ENCODE measurements at places on chromosomes 16 and 17.
A peak's percentile ranks its signal among the peaks of the same experiment; 100 is the strongest.

DNA sequence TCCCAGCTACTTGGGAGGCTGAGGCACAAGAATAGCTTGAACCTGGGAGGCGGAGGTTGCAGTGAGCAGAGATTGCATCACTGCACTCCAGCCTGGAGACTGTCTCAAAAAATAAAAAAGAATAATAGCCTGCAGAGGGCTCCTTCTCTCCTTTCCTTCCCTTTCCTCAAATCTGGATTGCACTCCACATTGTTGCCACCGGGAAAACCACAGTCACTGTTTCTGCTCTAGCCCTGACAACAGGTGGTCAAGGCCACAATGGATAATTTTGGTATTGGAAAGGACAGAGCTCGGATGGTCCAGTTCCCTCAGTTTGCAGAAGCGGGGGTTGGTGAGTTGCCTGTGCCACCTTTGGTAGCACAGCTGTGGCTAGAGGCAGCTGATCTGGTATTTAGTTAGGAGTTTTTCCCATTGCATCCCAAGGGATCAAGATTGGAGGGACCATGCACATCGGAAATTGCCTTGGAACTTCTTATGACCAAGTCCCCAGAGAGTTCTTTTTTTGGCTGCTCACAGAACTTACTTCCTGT lies 44.7 kb upstream of the PRSS54 start:
- DNase-seq = no peak

DNA sequence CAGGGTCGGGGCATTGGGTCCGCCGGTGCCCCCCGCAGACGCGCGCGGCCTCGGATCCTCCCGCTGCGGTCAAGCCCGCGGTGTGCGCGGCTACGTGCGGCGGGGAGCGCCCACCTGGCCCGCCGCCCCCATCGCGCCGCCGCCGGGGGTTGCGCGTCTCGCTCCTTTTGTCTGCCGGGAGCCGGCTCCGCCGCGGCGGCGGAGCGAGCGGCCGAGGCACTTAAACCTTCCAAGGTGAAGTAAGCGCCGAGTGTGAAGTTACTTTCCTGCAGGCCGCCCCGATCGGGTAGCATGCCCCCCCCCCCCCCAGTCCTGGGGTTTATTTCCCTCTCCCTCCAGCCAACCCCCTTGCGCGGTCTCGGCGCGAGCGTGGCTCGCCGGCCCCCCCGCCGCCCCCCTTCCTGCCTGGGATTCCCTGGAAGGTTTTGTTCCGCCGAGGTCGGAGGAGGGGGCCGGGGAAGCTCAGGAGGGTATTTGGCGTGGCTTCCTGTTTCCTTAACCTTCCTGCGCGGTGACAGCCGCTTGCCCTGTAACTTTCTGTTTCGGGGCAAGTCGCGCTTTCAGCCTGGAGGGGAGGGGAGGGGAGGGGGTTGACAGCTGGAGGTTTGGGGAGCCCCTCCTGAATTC lies 56.6 kb upstream of the GSE1 start:
- no peak for DNase-seq

DNA sequence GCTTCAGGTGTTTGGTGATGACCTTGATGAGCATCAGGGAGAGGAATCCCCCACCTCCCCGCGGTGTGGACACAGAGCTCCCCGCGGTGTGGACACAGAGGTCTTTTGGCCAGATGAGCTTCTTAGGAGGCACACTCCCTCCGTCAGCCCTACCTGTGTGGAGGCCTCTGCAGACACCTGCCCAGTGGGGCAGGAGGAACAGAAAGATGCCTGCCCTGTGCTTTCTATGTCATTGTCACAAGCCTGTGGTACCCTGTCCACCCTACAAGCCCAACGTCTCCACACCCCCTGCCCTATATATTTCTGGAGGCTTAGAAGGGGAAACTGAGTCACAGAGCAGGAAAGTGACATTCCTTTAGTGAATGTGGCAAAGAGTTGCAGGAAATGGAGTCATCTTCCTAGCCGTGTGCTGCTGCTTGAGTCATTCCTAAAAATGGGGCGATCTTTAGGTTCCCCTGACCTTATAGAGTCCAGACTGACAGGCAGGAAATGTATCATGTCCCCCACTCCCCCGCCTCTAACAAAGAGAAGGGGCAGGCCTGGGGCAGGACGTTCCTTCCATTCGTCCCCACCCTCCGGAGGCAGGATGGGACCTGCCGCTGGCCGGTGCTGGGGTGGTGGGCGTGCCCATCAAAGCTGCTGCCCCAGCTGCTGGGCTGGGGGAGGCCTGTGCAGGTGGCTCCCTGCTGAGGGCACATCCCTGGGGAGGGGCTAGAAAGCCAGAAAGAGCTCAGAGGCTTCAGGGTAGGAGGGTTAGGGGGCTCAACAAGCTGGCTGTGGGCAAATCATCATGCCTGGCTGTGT lies 1.0 kb upstream of the C16orf74 start:
- DNase-seq = no peak

- DNase-seq = peak; percentile 59
These were observed 15.6 kb upstream of the AURKB start for GRCh38 chr17:8225813-8226535.

DNA sequence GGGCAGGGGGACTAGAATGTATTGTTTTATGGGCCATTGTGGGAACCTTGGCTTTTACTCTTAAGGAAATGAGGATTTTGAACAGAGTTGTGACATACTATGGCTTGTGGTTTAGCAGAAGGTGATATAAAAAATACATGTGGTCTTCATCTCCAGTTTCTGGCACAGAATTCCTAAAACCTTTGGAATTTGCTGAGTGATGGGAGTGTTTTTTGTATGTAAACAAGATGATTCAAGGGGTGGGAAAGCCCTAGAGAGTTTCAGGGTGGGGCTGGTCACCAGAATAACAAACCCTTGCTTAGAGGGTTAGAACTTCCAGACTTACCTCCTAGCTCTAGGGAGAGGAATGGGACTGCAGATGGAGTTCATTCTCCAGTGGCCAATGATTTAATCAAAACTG lies 316.1 kb downstream of the PHKB start:
- DNase-seq = no peak

DNA sequence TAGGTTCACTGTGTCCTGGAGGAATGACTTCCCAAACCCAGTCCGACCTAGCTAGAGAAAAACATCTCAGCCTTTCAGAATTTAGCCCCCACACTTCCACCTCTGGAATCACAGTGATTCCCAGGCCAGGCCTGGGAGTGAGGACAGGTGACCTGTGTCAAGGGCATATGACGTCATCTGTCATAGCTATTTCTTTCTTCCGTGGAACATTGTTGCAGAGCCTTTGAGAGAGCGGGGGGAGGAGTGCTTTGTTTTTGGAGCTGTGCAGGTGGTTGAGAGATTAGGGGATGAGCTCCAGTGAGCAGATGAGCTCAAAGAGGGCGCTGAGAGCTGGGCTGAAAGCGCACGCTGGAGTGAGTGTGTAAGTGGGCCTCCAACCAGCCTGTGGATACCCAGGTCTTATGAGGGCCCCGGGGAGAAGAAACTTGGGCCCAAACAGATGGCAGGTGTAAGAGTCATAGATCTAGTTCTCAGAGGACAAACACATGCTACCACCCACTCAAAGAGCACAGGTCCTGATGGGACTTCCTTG lies 344.8 kb downstream of the SNX29 start:
- no peak for DNase-seq

DNA sequence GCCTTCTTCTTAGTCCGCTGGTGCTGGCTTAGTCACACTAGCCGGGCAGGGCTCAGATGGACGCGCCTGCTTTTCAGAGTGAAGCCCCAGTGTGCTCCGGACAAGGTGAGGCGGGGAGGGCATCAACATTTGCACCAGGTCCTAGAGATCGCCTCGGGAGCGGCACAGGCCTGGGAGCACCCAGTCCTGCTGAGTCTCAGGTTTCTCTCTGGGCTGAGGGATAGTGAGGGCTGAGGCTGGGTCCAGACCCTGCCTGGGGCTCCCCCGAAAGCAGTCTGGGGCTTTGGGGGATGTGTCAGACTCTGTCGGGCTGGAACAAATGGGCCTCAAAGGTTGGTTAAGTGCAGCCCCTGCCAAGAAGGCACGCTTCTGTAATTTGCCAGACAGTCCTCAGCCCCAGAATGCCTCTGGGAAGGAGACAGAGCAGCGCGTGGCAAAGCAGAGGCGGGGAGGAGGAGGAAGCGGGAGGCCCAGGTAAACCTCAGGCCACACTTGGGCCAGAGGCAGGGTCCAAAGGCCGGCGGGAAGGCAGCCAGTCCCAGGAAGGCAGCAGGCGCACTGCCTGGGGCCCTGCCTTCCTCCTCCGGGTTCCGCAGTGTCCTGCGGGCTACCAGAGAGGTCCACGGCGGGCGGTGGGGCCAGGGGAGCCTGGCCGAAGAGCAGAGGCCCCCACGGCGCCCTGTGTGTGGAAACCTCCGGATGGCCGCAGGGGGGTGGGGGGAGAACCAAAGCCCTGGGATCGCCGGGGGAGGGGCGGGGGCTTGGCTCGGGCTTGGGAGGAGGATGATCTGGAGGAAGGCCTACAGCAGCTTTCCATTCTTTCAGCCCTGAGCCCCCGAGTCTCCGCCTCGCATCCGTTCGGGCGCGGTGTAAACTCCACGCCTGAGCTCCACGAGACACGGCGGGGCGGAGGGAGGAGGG lies 39.5 kb upstream of the ATP2A3 start:
- no peak for DNase-seq

DNA sequence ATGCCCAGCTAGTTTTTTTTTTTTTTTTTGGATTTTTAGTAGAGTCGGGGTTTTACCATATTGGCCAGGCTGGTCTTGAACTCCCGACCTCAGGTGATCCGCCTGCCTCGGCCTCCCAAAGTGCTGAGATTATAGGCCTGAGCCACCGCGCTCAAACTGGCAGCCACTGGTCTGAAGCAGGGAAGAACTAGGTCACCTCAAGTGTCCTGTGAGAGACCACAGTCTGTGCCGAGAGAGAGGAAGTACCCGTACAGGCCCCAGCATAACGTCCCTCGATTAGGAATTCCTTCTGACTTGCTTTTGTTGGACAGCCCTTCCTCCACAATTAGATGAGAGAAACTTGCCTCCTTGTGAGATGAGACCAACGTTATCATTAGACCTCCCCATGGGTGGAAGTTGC lies 13.7 kb upstream of the CD300E start:
- no peak for DNase-seq

DNA sequence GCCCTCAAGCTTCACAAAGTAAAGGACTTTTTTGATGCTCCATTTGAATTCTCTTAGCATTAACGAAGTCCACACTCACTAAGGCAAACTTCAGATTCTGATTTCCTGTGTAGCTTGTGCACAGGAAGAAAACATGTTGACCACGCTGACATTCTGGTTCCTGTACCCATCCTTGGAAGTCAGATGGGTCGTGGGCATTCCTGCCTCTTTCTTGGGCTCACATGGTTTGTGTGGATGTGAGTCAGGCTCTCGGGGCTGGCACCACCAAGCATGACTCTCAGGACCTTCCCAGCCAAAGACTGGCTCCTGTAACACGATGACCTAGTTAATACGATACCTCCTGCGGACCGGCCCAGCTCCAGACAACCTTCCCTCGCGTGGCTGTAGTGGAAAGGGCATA lies 32.8 kb downstream of the ARSG start:
- no peak for DNase-seq

DNA sequence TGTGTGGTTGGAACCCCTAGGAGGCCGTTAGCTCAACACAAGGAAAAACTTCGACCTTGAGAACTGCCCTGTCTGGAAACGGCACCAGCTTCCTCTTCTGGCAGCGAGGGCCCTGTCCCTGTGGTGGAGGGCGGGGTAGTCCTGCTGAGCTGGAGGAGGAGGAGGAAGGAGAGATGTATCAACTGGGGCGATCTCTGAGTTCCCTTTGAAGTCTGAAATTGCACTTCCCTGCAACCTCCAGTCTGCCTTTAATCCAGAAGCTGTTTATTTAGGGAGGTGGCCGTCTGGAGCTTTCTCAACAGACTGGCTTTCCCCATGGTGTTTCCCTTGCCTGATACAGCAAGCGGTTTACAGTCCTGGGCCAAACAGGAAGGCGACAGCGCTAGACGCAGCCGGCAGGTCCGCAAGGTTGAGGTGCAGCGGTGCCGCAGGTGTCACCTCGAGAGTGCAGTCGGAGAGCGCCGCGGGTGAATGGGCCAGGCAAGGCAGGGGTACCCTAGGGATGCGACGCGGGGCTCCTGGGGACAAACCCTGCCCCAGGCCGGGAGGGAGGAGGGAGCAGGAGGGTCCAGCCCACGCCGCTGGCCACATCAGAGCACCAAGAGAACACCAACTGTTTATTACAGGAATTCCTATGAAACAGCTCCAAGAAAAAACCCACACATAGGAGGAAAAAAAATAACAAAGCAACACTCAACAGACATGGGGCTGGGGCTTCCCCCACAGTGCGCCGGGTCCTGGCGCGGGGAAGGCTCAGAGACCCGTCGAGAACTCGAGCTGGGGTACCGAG lies 11.4 kb upstream of the MRPS23 start:
- no peak for DNase-seq

DNA sequence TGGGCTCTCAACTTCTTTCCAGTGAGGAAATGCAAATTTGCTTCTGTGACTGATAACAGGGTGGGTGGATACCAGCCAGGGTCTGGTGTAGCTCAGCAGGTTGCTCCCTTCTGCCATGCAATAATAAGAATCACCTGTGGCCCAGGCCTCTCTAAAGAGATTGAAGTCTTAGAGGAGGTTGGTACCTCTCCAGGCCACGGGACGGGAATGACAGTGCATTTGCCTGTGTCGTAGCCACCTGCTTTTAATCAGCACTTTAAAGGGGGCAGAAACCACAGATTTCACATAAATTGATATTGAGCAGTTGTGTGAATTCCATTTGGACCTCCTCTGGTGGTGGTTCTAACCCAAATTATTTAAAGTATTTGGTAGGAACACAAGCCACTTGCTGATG lies 246.9 kb downstream of the PRKCA start:
- DNase-seq = no peak

DNA sequence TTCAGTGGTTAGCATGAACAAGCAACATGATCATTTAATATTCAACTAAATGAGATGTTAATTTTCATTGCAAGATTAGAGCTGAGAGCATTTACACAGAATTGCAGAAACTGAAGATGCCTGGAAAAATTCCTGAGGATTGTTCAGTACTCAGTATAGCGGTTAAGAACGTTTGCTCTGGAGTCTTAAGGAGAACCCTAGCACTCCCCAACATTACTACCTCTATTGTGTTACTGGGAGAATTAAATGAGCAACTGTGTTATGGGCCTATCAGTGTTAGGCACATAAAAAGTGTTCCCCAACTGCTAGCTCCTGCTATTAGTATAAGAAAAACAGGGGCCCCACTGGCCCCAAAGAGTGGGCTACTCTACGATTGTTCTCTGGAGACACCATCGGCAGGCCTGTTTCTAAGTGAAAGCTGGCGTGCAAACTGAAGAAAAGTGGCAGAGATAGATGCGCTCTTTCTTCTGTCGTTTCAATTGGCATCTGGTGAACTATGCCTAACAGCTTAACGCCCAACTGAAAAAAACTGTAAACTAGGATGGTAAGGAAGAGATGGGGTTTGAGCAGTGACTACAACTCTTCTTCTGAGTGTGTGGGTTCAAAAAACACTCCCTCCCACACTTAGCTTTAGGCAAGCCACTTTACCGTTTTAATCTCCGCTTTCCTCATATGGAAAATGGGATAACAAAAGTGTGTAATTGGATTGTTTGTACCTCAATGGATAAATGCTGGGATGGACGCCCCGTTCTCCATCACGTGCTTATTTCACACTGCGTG lies 1.3 kb downstream of the CDR2 start:
- DNase-seq = no peak

GRCh38 chr16:3819746-3820724 lies 60.5 kb downstream of the CREBBP start:
- peak; percentile 90 for DNase-seq
